Stimulated activated memory B cell treated with anti-CD40 and anti-IgM and Interleukin-4, amounts not matched to agents 10 μg/mL and 1 μg/mL and 100 μg/mL, for 72 hours (primary cell): ENCODE measurements at places on chromosomes 12 and 14.

DNA sequence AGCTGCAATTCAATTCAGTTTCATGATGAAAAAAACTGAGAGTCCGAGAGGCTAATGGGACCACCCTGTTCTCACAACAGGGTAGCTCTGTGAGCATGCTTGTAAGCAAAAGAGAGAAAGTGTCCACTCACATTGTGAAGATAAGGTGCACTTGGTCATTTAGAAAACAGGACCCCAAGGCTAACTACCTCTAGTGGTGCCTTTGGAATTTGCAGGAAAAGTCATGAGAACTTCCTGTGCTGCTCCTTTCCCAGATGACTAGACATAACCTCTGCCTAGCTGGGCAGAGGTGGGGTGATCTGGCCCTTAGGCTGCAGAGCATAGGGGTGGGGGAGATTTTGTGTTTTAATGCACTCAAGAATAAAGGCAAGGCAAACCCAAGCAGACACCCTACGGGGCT, 118.9 kb downstream of the STAB2 start:
- ATAC-seq: no peak

DNA sequence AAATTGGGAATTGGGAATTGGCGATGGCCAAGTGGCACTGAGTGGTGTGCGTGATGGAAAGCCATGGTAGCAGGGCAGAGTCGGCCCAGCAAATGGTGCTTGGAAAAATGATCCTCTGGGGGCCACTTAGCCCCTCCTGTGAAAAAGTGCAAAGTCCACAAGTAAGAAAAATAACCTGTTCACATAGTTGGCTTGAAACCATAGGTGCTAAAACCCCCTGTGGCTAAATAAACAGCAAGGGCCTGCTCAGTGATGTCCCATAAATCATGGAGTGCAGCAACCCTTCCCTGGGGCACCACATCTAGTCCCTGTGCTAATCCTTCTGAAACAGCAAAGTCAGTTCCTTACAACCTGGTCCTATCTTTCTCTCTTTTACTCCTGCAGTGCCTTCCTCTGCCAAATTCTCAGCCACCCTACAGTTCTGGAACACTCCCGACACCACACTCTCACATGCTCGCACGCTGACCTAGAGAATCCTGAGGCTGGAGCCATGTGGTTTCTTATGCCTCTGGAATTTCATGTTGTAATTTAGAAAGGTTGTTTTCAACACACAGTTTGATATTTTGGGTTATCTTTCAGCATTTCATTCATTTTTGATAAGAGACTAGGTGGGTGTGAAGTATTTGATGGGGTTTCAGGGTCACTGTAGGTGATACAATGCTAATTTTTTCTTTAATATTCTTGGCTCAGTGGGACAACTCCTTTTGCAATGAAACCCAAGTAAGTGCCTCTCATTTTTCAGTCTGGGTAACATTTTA, 123.6 kb downstream of the SMOC1 start:
- no peak for ATAC-seq

- no peak for ATAC-seq
These were observed 45.5 kb upstream of the RERGL start for GRCh38 chr12:18135509-18135908.

DNA sequence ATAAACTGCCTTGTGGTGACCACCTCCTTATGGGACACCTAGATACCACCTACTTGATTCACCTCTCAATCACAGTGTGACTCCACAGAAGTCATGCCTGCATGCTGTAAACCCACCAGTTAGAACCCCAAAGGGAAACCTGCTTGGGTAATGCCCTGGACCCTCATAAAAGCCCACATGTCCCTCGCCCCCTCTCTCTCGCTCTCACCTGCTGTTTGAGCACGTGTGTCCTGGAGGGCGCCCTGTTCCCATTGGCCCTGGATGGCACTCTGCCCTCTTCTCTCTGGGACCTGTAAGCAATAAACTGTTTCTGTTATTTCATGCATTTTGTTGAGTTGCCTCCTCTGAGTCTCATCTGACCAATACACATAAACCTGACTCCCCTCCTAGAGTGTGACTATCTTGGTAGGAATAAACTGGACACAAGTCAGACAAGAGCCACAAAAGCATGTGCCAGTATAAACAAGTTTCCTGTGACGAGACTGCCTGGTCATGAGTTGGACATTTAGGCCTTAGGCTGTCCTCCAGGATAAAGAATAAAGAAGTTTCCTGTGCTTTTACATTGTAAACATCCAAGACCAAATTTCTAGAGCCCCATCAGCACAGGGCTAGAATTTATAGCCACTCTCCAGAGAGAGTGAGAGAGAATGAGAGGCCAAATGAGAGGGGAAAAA, 8.6 kb downstream of the IFI27L2 start:
- no peak for ATAC-seq

DNA sequence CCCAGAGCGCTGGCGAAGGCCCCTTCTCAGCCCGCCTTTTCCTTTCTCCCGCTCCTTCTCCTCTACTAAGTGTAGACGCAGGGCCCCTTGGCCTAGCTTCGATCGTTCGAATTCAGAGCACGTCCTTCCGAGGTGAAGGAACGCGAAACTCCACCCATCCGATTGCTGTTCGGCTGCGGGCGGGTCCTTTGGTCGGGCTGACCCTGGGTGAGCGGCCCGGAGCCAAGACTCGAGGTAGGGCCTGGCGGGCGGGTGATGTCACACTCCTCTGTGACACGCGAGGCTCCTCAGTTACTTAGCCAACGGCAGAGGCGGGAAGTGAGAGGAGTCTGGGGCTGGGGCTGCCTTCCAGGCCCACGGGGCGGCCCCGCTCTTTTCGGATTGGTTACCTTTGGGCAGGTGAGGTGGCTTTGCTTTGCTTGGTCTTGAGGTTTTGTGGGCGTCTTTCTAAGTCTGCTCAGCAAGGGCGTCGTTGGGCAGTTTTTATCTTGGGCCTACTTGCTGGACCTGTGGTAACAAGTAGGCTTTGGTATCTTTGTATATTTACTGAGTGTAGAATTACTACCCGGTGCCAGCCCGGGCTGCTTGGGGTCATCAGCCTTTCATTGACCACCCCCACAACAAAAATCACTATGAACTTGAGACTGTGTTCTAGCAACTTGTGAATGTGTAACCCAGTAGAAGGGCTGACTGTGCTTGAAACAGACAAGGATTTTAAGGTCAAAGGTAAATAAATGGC, 694 bp downstream of the TMBIM6 start:
- peak; percentile 85 for ATAC-seq

- ATAC-seq: no peak
These were observed 85.2 kb downstream of the PAX9 start for GRCh38 chr14:36746872-36747271.

- no peak for ATAC-seq
These were observed 11.2 kb downstream of the SDS start for GRCh38 chr12:113392520-113392919.

- no peak for ATAC-seq
These were observed 12.1 kb downstream of the RITA1 start for GRCh38 chr12:113197518-113198077.

DNA sequence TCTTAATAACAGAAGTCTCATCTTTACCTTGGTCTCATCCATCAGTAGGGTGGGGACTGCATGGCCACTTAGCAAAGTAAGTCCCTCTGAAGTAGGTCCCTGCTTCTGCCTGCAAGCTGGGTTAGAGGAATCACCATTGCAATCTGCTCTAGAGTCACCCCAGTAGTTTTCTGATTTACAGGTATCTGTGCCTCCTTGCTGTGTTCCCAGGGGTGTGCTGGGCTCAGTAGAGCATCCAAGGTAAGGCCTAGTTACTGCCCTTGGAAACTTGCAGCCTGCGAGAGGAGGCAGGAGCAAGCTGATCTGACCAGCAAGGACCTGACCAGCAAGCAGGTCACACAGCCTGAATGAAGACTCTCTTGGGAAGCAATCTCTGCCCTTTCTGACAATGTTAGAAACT, 160.8 kb upstream of the GSC start:
- peak; percentile 29 for ATAC-seq

GRCh38 chr14:60064491-60065072, 27.1 kb upstream of the PCNX4 start:
- ATAC-seq: no peak

DNA sequence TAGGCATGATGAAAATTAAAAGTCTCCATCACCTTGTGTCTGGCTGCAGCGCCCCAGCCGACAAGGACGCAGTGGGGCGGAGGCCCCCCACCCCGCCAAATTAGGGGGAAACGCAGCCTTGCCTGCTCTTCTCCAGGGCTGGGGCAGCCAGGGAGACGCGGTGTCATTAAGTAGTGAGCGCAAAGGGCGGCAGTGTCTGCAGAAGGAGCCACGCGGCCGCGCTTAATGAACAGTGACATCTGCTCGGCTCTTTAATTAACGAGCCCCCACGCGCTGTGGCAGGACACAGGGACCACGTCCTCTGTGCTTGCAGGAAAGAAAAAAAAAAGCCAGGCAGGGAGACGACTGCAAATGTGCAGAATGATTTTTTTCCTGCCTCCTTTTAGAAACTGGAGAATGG, 93.4 kb upstream of the NCOR2 start:
- no peak for ATAC-seq

GRCh38 chr14:58571769-58572472, 65.8 kb upstream of the DACT1 start:
- ATAC-seq: no peak

- ATAC-seq: no peak
These were observed 1.8 kb downstream of the VSX2 start for GRCh38 chr14:74240794-74241651.

GRCh38 chr12:4434706-4435425, 10.7 kb downstream of the FGF6 start:
- ATAC-seq: peak; percentile 82
